Right lung (tissue), 10 donors: ENCODE measurements at places on chromosomes 4 and X. TPM values are rescaled to one million over a fixed set of nuclear protein-coding genes. Genes with fewer than 3 reads are reported as not detected.

Gene GUCY1A1
- 119 TPM for polyA plus RNA-seq

Gene SPANXC
- polyA plus RNA-seq: not detected

Gene RHOXF2
- 0.13 TPM for polyA plus RNA-seq

Gene FAM236B
- not detected for polyA plus RNA-seq

Gene GYPE
- 25.5 TPM for polyA plus RNA-seq

Gene CT45A1
- 7.7 TPM for polyA plus RNA-seq

Gene WFS1
- 44.5 TPM for polyA plus RNA-seq

Gene MGST2
- polyA plus RNA-seq: 48.9 TPM

Gene FRMPD4
- 1.2 TPM for polyA plus RNA-seq

Gene DACH2
- polyA plus RNA-seq: 4.4 TPM

Gene UGT2B11
- polyA plus RNA-seq: 0.31 TPM

Gene PPBP
- 21.0 TPM for polyA plus RNA-seq

Gene USP26
- polyA plus RNA-seq: not detected

Gene MAGEC1
- polyA plus RNA-seq: not detected

Gene PCDH10
- polyA plus RNA-seq: 0.51 TPM

Gene RASGEF1B
- polyA plus RNA-seq: 12.1 TPM

Gene RRH
- polyA plus RNA-seq: 0.64 TPM

Gene MTCP1
- polyA plus RNA-seq: 17.4 TPM

Gene PABPC1L2B
- not detected for polyA plus RNA-seq

Gene OTUD6A
- polyA plus RNA-seq: not detected

Gene RNF175
- 6.9 TPM for polyA plus RNA-seq

Gene SMIM20
- 37.8 TPM for polyA plus RNA-seq

Gene CT45A2
- not detected for polyA plus RNA-seq

Gene SLC10A4
- 0.39 TPM for polyA plus RNA-seq

Gene PRKG2
- polyA plus RNA-seq: 6.3 TPM

Gene CWH43
- polyA plus RNA-seq: 0.15 TPM

Gene KIAA1210
- polyA plus RNA-seq: 1.2 TPM

Gene HMX1
- polyA plus RNA-seq: not detected

Gene PNMA6E
- not detected for polyA plus RNA-seq

Gene EMCN
- polyA plus RNA-seq: 38.3 TPM

Gene PDHA2
- not detected for polyA plus RNA-seq

Gene EDA2R
- polyA plus RNA-seq: 1.1 TPM

Gene FAT1
- 206 TPM for polyA plus RNA-seq
